Heart left ventricle (tissue), 16 donors: ENCODE measurements at places on chromosomes 2 and 18.

- H3K27me3 ChIP-seq = no peaks in the 10 kb centered on the region
- H3K4me1 ChIP-seq = peaks cover 24% of the 10 kb centered on the region
- no peak overlapping the region for H3K27ac ChIP-seq
- no peak for DNase-seq
- no peak overlapping the region for H3K4me3 ChIP-seq
Observed at GRCh38 chr18:48853588-48853987, 97.2 kb downstream of the SMAD7 start.

DNA sequence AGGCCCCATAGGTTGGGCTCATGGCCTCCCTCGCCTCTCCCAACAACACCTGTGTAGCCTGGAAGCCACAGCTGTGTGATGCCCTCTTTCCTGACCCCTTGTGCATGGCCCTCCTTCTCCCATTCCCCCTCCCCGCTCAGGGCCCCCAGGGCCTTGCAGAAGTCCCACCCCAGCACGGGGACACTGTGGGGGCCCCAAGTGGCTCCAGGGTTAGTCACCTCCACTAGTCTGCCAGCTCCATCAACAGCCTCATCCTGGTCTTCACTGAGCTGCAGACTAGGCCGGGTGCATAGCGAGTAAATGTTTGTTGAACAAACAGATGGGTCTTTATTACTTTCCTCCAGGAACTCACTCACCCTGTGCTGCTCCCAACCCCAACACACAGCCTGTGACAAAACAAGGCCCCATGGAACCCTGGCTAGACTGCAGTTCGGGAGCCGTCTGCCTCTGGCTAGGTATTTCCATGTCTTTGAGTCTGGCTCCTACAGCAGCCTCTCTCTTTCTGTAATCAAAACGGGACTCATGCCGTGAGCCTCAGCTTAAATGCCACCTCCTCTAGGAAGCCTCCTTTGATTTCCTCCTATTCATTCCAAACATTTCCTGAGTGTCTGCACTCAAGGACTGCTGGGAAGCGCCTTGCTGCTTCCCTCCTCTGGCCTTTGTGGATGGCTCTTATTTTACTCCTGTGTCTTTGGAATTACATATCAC lies 109.9 kb upstream of the ID2 start:
- H3K27ac ChIP-seq = no peak overlapping the region
- no peak for DNase-seq
- peaks cover 11% of the 10 kb centered on the region for H3K4me1 ChIP-seq
- no peaks in the 10 kb centered on the region for H3K36me3 ChIP-seq

GRCh38 chr2:230209422-230210051 lies 10.2 kb downstream of the SP110 start:
- DNase-seq = no peak
- no peaks in the 10 kb centered on the region for H3K4me1 ChIP-seq
- H3K27ac ChIP-seq = no peak overlapping the region
- H3K36me3 ChIP-seq = peaks cover 100% of the 10 kb centered on the region

DNA sequence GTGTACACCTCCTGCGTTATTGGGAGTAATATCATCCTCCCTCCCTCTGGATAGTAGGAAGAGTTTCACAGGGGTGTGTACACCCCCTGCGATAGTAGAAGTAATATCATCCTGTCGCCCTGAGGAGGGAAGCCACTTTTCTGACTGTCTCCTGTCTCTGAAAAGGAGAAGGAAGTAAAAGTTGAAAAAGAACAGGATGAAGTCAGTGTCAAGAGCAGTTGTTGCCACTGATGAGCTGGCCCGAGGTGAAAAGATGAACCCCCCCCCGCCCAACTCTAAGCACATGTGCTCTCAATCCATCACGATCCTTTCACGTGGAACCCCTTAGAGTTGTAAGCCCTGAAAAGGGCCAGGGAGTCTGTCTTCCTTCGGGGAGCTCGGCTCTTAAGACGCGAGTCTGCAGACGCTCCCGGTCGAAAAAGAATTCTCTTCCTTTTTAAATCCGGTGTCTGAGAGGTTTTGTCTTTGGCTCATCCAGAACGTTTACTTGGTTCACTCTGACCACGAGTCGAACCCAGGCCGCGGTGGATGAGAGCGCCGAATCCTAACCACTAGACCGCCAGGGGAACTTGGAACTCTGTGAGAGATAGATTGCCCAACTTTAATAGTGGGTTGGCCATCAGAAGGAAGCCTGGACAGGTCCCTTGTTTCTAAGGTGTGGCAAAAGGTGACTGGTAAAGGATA lies 22.4 kb upstream of the NAGK start:
- DNase-seq = no peak
- no peak overlapping the region for H3K4me3 ChIP-seq
- H3K27ac ChIP-seq = no peak overlapping the region
- no peaks in the 10 kb centered on the region for H3K27me3 ChIP-seq
- no peaks in the 10 kb centered on the region for H3K4me1 ChIP-seq
- no peaks in the 10 kb centered on the region for H3K36me3 ChIP-seq

- peaks cover 9% of the 10 kb centered on the region for H3K27me3 ChIP-seq
- no peak for DNase-seq
- no peaks in the 10 kb centered on the region for H3K4me1 ChIP-seq
- no peak overlapping the region for H3K4me3 ChIP-seq
- no peak overlapping the region for H3K27ac ChIP-seq
Observed at GRCh38 chr2:105139556-105140239, 101.8 kb downstream of the MRPS9 start.

GRCh38 chr2:228446734-228447133 lies 265.2 kb upstream of the SPHKAP start:
- H3K4me1 ChIP-seq = no peaks in the 10 kb centered on the region
- H3K4me3 ChIP-seq = no peak overlapping the region
- peak; percentile 79 for DNase-seq

- no peak for DNase-seq
- no peaks in the 10 kb centered on the region for H3K27me3 ChIP-seq
- no peaks in the 10 kb centered on the region for H3K36me3 ChIP-seq
- H3K27ac ChIP-seq = no peak overlapping the region
Observed at GRCh38 chr2:211944572-211944971, 594.0 kb downstream of the ERBB4 start.

DNA sequence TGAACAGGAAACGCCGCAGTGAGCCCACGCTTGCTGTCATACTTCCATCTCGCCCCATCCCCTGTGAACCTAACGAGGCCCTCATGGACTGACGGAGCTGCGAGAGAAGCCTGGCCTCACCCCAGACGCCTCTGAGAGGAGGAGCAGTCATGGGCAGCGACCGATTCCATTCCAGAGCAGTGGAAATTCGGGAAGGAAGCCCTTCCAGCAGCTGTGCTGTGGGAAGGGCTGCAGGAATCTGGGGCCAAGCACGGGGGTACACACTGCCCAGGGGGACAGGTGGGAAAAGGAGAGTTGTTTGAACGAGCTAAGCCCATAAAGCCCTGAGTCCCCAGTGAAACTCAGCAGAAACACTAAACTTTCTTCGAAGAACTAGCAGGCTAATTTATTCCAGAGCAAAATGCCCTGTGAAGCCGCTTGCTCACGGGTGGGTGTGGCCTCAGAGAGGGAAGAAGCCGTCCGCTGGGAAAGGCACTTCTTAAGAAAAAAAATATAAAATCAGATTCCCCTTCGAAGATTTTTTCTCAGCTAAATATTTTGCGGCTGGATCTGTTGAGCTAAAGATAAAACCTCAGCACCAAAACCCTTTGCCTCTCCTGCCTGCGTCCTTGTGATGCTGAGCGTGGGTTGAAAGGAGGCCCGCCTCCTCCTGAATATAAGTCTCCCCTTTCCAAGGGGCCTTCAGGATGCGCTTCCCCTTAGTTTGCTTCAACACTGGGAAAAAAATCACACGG lies 38.2 kb downstream of the ANKMY1 start:
- no peak for DNase-seq
- no peak overlapping the region for H3K4me3 ChIP-seq
